ENCODE measurements at places on chromosomes 11 and 22.

DNA sequence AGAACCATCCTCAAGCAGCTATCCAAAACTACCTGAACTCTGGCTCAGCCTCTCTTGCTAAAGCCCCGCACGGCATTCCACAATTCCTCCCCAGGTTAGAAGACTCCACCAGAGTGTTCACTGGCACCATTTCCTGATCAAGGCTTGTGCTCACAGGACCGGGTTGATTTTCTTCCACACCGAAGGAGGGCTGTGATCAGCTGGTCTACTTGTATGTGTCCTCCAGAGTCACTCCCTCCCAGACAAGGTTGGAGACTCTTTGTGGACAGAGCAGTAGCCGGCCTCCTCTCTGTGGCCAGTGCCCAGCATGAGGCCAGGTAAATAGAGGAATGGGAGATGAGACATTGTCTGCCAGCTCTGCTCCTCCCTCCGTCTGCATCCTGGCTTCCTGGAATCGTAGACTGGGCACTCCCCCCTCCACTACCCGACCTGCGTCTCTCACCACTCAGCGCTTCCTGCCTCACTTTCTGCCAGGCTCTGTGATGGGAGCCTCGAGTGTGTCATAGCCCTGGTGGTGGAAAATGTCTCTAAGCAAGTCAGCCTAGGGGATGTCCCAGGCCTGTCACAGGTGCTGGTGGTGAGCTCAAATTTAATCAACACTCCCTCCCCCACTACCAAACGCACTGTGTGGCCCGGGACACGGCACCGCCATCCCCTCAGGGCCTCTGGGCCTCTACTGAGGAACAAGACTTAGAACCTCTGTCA, 12.5 kb upstream of the TMPRSS6 start:
- peak; percentile 96 for DNase-seq

DNA sequence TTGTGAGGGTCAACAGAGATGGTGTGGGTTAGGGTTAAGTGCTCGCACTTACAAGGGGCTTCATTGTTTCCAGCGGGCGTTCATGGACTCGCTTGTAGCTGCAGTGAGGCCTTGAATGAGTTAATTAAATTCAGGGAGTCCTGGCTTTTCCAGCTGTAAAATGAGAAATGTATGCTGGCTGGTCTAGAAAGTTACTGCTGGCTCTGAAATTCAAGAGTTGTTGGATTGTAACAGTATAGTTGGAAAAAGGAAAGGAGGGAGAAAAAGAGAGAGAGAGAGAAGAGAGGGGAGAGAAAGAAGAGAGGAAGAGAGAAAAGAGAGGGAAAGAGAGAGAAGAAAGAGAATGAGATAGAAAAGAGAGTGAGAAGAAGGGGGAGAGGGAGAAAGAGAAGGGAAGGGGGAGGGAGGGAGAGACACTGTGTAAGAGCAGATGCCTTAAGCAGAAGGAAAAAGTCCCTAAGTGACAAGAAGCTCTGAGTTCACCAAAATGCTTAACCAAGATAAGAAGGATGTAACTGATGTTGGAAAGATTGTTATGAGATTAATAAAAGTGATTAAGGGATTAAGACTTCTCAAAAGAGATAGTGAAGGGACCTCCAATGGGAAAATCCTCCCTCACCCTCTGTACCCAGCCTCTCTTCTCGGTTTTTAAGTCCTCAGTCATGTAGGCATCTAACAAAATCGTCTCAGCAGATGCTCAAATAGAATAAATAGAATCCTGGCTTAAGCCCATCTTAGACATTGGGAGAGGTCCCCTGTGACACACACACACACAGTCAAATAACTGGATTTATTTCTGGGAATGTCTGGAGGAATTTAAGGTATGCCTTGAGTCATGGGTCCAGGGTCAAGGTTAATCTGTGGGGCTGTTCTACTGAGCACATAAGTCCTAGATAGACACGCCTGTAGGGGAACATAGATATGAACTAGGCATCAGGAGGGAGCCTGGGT, 477.9 kb downstream of the MIAT start:
- no peak for DNase-seq

DNA sequence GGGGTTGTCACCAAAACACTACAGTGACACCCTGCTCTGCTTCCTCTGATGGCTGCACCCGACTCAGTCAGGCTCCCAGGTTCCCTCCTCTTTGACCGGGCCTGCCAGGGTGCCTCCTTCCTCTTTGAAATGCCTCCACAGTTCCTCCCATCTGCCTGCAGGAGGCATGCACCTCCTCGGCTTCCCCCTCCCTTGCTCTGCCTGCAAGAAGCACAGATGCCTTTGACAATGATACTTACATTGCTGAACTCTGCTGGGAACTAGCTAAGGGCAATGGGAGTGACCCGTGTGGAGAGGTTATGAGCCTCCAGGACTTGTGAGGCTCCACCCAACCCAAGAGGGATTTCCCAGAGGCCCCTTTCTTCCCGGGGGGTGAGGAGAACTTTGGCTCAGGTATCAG, 674.1 kb downstream of the OPCML start:
- no peak for DNase-seq

GRCh38 chr11:76885390-76886097, 24.8 kb downstream of the ACER3 start:
- DNase-seq = no peak

DNA sequence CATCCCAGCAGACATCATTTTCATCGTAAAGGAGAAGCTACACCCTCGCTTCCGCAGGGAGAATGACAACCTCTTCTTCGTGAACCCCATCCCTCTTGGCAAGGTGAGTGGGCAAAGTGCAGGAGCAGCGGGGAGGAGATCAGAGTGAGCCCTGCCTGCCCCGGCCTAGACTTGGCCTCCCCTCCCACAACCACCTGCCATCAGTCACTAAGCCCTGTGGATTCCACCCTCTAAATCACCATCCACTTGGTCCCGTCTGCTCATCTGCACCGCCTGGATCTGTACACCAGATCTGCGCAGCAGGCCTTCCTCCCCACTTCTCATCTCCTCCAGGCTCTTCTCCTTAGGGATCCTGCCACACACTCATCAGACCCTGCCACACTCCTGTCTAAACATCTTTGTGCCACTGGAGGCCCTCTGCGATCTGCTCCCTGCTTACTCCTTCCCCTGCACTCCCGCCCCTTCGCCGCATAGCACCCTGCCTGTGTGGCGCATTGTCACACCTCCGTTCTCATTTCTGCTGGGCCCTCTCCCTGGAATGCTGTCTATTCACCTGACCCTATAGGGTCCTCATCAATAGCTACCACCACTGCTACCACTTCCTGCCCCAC, 14.2 kb downstream of the UCP2 start:
- DNase-seq = no peak

- peak; percentile 28 for DNase-seq
Measured at GRCh38 chr11:74680035-74680671, 51.1 kb downstream of the CHRDL2 start.

GRCh38 chr11:115710980-115711379, 206.8 kb upstream of the CADM1 start:
- no peak for DNase-seq

- DNase-seq = no peak
Measured at GRCh38 chr22:43008509-43008908, 6.4 kb downstream of the PACSIN2 start.

- DNase-seq = no peak
Measured at GRCh38 chr11:10727146-10727851, 23.7 kb upstream of the CTR9 start.

Data from activated effector memory CD4-positive, alpha-beta T cell treated with anti-CD3 and anti-CD28 coated beads, Interleukin-2, amount 50 U/mL, for 16 hours (primary cell).